ENCODE measurements at places on chromosomes 2 and 18. TPM values are rescaled to one million over a fixed set of nuclear protein-coding genes. Genes with fewer than 3 reads are reported as not detected.

TMSB10 gene
- 13,420 TPM for total RNA-seq

TACR1 gene
- total RNA-seq, result not detected

B3GNT7 gene
- 1.3 TPM for total RNA-seq

POTEF gene
- total RNA-seq, result under 0.01 TPM

LRRFIP1 gene
- total RNA-seq, result 170 TPM

POMC gene
- 6.3 TPM for total RNA-seq

CCDC148 gene
- total RNA-seq, result not detected

CDH7 gene
- not detected for total RNA-seq

FOXD4L1 gene
- total RNA-seq, result not detected

WIPF1 gene
- total RNA-seq, result 12.4 TPM

ASB18 gene
- not detected for total RNA-seq

ARHGAP28 gene
- 2.1 TPM for total RNA-seq

CDH2 gene
- 16.9 TPM for total RNA-seq

TGFA gene
- total RNA-seq, result 4.7 TPM

ALPG gene
- total RNA-seq, result 0.07 TPM

TUBB8B gene
- total RNA-seq, result not detected

CCDC141 gene
- 0.13 TPM for total RNA-seq

Data from mammary microvascular endothelial cell (primary cell).